T-helper 22 cell (primary cell): ENCODE measurements at places on chromosomes 12 and 14.
A peak's percentile ranks its signal among the peaks of the same experiment; 100 is the strongest.

GRCh38 chr12:124750787-124751471, 112.7 kb downstream of the SCARB1 start:
- no peak for DNase-seq

GRCh38 chr14:32468955-32469354, 139.9 kb downstream of the AKAP6 start:
- DNase-seq, result no peak

DNA sequence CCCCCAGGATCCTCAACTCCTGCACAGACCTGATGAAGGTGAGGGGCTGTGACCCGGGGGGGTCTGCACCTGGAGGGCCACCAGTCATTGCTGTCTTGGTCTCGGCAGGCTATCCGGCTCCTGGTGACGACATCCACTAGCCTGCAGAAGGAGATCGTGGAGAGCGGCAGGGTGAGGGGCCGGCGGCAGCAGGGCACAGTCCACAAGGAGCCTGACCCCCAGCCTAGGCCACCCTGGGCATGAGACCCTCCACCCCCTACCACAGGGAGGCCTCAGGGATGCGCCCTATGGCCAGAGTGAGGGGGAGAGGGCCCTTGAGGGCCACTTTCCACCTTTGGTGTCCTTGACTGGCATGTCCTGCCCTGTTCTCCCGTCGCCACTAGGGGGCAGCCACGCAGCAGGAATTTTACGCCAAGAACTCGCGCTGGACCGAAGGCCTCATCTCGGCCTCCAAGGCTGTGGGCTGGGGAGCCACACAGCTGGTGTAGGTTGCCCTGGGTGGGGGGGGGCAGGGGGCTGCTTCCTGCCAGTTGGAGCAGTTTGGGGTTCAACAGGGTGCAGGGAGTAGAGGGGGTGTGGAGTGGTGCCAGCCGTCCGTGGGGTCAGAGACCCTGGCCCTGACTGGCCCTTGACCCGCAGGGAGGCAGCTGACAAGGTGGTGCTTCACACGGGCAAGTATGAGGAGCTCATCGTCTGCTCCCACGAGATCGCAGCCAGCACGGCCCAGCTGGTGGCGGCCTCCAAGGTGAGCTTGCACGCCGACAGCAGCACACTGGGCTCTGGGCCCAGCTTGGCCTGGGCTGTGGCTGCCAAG, 25.0 kb downstream of the HIP1R start:
- DNase-seq, result peak; percentile 48

DNA sequence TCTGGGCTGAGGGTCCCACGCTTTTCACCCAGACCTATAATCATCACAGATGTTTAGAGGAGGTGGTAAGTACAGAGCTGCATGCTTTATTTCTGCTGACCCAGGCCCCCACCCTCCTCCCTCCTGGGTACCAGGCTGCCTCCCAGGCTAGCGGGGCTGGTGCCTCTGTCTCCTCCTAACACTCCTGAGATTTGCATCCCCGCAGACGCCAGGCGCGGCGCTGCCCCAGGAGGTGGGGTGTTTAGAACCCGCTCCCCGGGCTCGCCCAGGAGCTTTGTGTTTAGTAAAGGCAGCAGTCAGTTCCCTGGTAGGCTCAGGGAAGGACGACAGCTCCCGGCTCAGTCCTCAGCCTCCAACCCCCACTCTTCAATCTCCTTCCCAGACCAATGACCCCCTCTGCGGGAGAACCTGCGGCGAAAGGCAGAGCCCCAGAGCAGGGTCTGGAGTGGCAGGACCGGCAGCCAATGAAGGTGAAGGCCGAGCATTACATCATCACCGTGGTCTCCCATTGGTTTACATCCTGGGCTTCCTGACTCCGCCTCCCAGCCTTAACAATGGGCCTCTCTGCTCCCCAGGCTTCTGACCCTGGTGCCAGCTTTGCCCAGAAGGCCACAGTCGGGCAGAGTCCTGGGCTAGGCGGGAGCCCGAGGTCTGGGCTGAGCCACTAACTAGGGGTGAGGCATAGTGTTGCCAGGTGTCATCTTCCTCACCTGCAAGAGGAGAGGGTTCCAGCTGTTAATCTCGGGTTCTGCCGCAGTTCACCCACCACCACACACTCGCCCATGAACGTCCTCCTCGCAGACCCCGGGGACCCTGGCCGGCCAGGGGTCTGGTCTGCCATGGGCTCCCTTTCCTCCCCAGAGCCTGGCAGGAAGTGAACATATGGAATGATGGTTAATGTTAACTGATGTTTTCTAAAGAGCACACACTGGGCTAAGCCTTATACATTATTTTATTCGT, 57.5 kb downstream of the CALM1 start:
- no peak for DNase-seq

GRCh38 chr12:56107242-56107641, 2.9 kb downstream of the PA2G4 start:
- DNase-seq, result no peak

GRCh38 chr12:92357584-92358261, 212.1 kb upstream of the BTG1 start:
- no peak for DNase-seq

DNA sequence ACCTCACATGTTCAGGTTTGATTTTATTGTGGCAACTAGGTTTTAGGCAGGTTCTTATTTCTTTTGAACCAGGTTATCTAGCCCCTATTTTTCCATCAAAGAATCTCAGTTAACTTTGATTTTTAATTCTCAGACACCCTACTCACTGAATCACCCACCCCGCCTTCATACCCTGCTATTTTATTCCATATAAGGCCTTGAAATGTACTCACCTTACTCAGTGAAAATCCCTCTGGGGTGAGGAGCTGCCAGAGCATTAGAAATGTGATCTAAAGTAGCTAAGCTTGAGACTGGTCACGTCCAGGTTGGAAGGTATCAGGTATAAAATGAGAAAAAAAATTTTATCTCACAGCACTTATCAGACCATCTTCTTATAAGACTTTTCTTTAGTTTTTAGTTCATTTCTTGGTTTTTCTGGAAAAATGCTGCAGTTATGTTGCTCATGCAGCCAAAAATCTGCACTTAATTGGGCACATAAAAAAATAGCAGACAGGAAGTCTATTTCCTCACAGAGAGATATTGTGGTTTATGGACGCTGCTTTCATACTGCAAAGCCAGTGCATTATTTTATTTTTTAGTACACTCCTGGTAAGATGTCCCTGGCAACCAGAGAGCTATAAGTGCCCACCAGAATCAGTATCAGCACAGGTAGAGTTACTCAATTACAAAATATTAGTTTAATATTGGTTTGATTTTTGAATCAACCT, 101.5 kb upstream of the CCDC91 start:
- DNase-seq, result no peak

- no peak for DNase-seq
Measured at GRCh38 chr12:129312048-129312447, 458.8 kb downstream of the GLT1D1 start.

DNA sequence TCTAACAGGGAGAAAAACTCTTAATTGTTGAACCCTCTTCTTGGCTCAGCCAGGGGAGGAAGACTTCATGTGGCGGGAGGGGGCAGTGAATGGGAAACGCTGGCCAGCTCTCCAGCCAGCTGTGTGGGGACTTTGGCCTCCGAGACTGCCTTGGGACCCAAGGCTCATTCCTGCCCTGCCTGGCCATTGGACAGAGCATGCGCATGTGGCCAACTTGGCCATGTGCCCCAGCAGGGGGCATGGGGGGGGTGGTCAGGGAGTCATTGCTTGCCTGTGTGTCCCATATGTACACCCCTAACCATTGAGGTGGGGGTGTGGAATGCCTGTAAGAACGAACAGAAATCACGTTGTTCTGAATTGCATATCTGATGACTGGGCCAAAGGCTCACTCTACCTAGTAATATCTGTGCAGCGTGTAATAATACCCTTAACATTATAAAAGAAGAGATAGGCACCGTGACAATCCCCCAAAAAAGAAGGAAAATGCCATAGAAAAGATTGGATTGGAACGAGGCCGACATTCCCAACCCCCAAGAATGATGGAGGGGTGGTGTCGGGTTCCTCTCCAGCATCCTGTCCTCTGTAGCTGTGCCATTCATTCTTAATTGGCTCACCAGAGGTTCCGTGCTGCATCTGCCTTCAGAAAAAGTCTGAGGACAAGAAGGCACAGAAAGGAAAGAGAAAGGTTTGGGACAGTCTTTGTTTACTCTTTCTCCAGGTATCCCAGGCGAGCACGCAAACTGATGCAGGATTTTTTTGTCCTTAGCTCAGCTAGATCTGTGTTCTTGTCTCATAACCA, 3.5 kb upstream of the FAR2 start:
- DNase-seq, result no peak

GRCh38 chr14:50335989-50336824, 24.1 kb downstream of the DMAC2L start:
- no peak for DNase-seq

DNA sequence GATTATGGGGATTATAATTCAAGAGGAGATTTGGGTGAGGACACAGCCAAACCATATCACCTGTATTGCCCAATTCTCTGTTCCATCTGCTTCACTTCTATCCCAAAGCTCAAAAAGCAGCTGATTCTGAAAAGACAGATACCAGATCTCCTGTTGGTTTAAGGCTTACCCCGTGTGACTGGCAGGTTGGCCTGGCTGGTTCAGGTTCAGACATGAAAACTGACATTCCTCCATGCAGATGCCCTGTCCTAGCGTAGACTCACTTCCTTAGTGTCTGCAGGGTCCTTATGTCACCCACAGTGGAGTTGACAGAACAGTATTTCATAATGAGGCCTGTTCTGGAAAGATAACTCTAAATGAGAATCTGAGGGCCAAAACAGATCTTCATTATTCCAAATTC, 61.1 kb upstream of the FLRT2 start:
- no peak for DNase-seq

GRCh38 chr12:27607591-27607990, 83.6 kb downstream of the PPFIBP1 start:
- DNase-seq, result no peak

DNA sequence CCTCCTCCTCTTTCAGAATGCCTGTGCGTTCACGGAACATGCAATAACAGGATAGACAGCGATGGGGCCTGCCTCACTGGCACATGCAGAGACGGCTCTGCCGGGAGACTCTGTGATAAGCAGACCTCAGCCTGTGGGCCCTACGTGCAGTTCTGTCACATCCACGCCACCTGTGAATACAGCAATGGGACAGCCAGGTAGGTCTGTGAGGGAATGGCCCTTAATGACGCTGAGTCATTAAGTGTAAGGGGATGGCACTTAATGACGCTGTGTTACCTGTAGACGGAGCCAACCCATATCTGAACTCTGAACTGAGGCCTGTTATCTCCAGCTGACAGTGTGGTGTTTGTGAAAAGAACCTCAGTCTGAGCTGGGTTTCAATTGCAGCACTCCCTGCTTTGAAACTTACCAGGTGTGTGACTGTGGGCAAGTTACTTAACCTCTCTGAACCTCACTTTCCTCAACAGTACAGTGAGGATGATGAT, 86.9 kb downstream of the STAB2 start:
- no peak for DNase-seq

DNA sequence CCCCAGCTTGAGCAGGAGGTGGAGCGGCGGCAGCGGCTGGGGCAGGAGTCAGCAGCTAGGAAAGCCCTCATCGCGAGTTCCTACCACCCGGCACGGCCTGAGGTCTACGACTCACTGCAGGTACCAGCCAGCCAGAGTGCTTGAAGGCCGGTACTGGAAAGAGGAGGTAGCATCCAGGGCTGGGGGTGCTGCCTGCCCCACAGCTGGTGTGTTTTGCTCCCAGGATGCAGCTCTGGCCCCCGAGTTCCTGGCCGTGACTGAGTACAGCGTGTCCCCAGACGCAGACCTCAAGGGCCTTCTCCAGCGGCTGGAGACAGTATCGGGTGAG, 1.6 kb downstream of the OGFOD2 start:
- no peak for DNase-seq

DNA sequence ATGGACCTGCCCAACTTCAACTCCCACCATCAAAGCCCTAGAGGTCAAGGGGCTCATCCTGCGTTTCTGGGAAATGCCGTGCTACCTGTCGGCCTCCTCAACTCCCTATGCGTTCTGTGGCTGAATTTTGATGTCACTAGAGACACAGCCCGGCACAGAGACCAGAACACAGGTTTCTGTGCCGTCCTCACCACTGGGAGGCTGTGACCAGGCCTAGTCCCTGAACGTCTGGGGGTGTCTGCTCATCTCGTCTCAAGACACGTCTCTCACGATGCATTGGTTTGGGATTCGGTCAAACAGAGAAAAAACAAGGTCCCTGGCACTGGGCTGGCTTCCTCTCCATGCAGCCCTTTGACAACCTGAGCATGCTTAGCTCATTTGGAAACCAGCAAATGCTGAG, 33.5 kb downstream of the SLC15A4 start:
- DNase-seq, result no peak

GRCh38 chr14:92959189-92959531, 36.2 kb downstream of the CHGA start:
- DNase-seq, result no peak

DNA sequence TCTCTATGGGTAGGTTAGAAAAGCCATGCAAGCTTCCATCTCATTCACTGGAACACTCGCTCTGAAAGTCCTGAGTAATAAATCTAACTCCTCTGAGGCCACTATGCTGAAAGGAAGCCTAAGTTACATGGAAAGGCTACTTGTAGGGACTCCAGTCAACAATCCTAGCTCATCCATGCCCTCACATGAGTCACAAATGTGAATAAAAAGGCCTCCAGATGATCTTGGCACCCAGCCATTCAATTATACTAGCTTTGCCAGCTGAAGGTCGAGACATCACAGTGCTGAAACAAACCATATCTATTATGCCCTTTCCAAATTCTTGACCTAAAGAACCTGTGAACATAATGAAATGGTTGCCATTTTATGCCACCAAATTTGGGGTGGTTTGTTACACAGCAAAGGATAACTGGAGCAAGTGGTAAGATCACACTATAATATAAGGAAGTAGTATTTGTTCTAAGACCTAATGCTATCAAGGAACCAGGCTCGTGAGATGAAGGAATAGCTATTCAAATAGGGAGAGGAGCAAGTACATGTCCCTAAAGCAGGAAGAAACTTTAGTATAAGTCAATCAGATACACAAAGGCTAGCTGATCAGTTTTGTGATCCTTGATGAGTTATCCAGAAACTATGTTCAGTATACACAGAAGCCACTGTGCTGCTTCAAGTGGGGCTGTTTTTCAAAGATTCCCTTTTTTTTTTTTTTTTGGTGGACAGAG, 142.1 kb downstream of the MED13L start:
- no peak for DNase-seq

DNA sequence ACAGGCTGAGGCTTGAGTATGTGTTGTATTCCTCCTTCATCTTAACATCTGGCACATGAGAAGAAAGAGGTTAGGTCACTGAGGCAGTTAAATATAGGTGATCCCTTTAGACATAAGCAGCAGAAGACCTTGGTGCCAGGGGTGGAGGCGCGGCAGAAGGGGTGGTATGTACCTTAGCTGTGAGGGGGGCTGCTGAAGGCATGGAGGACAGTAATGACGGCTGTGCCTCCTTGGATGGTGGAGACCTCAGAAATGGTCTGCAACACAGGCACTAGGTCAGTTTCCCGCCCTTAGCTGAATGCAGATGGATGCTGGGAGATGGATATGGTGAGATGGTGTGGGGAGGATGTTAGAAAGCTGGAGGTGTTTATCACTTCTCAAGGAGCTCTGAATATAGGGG, 1.5 kb upstream of the PNMA1 start:
- no peak for DNase-seq

GRCh38 chr12:29552324-29552927, 54.9 kb upstream of the OVCH1 start:
- DNase-seq, result peak; percentile 6
